ENCODE measurements at places on chromosomes 7 and 10.

- DNase-seq: no peak
Measured at GRCh38 chr10:7855205-7855604, 36.9 kb downstream of the TAF3 start.

DNA sequence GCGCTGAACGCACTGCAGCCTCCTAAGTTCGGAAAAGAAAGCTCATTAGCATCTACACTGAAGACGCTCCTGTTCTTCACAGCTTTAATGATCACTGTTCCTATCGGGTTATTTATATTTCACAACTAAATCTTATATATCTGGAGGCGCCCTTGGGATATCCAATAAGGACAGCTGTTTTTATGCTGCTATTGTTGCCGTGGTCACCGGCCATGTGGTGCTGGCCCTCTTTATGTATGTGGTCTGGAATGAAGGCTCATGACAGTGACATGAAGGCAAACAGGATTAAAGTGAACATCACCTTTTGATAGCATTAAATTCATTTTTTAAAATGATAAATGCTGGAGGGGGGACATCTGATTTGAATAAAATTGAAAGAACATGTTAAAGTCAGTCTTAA, 8.8 kb downstream of the BLVRA start:
- no peak for DNase-seq

DNA sequence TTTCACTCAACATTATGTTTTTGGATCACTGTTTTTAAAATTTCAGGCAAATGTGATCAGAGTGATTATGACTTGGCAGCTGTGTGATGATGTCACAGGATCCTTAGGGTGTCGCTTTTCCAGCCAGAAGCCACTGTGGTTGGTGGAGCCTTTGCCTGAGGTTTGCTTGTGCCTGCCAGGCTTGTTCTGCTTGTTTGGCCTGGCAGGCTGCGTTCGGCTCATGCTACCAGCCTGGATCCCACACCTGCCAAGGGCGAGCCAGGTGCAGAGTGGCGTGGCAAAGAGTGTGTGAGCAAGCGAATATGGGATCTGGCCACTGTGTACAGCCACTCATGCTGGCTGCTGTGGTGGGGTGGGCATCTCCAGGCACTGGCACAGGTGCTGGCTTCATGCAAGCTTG, 55.7 kb downstream of the ADK start:
- no peak for DNase-seq

- no peak for DNase-seq
Measured at GRCh38 chr7:108613147-108613948, 43.7 kb downstream of the DNAJB9 start.

- DNase-seq: no peak
Measured at GRCh38 chr10:48476279-48476982, 128.4 kb downstream of the ARHGAP22 start.

GRCh38 chr10:64648915-64649314, 1127.7 kb downstream of the REEP3 start:
- DNase-seq: no peak

- no peak for DNase-seq
Measured at GRCh38 chr10:97788552-97789442, 17.0 kb upstream of the SFRP5 start.

DNA sequence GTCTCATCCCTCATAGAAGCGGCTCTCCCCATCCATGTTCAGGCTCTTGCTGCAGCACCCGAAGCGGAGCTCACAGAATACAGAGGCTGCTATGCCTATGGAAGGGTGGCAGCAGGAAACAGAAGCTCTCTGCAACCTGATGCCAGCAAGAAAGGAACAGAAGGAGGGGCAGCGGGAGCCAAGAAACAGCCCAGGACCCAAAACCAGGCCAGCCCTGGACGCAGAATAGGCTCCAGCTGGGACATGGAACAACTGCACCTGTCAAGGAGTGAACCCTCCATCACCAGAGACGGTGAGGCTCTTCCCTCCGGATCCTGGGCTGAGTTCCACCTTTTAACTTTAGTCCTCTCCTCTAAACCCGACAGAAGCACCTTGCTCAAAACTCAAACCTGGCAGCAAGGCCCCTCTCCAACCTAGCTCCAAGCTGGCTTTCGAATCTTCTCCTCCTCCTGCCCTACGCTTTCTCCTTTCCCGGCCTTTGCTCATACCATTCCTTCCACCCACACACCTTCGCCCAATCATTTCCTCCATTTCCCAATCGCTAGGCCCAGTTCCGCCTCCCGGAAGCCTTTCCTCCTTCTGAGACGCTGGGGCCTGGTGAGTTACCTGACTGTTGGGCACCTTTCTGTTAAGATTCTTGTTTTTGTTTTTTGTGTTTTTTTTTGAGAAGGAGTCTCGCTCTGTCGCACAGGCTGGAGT, 122.8 kb upstream of the ZNF92 start:
- no peak for DNase-seq

DNA sequence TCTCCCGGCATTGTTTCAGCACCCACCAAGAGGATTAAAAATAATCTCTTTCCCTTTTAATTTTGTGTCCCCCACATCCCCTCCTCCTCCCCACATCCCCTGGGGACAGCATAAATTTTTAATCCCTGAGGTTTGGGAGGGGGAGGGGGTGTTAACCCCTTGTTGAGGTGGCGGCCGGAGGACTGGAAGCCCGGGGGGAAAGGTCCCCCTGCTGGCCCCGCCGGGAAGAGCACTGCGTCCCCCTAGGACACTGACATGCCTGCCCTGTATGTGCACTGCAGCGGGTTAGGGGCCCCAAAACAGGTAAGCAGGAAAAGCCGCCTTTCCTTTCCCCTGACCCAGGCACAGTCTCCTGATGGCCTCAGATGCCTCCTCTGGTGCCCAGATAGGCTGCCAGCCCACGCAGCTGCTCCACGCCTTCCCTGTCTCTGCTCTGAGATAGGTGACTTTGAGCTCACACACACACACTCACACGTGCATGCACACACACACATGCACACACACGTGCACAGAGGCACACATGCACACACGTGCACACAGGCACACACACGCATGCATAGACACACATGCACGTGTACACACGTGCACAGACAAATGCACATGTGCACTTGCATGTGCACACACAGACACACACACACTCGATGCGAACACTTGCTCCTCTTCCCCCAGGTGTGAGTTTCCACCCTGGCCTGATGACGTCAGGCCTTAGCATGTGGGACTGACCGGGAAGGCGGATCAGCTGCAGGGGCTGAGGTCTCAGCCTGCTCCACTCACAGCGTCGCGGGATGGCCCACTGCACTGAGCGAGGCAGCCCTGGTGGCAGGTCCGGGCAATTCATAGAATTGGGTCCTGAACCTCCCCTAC, 12.3 kb downstream of the CNPY1 start:
- DNase-seq: no peak

GRCh38 chr10:43905512-43906236, 257.0 kb upstream of the ZNF32 start:
- no peak for DNase-seq

DNA sequence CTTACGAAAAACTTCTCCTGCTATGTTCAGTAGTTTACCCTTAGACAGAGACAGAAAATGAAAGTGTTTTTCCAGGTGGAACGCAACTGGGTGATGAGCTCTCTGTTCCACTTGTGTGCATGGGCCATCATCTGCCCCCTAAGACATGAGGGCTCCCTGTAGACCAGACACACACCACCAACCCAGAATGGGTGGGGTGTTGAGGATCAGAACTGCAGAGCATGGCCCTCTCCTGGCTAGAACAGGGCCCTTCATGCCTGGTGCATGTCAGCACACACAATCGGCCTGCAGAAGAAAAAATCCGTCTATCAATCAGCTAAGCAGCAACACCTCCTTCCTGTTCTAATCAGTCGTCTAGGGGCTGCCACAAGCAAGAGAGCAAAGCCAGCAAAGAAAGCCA, 186.2 kb upstream of the INHBA start:
- DNase-seq: no peak

- DNase-seq: no peak
Measured at GRCh38 chr7:82442492-82443035, 1.0 kb downstream of the CACNA2D1 start.

- DNase-seq: no peak
Measured at GRCh38 chr7:114929570-114929969, 7.7 kb downstream of the MDFIC start.

DNA sequence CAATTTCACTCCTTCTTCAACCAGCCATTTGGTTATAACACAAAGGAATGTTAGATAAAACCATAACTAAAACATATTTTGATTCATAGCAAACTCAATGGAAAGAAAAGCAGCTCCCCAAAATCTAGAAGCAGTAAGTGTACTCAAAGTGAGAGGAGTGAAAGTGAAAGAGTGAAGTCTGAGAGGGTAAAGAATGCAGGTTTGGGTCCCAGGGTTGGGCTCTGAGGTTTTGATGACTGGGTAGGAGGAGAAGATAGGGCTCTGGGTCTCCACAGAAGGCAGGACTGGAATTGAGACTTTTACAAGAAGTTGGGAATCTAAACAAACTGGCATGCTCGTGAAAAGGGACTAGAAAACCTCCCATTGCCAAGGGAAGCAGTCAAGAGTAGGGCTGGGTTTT, 85.4 kb upstream of the RSU1 start:
- DNase-seq: no peak

DNA sequence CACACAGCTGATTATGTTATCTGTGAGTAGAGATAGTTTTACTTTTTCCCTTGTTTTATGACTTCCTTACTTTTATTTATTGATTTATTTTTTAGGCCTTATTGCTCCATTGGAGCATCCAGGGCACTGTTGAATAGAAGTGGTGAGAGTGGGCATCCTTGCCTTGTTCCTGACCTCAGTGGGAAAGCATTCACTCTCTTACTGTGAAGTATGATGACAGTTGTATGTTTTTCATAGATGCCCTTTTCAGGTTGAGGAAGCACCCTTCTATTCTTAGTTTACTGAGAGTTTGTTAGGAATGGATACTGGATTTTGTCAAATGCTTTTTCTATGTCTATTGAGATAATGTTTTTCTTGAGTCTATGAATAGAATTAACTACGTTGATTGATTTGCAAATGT, 88.6 kb downstream of the XRCC2 start:
- DNase-seq: no peak

GRCh38 chr7:124497176-124497575, 268.4 kb downstream of the GPR37 start:
- no peak for DNase-seq

DNA sequence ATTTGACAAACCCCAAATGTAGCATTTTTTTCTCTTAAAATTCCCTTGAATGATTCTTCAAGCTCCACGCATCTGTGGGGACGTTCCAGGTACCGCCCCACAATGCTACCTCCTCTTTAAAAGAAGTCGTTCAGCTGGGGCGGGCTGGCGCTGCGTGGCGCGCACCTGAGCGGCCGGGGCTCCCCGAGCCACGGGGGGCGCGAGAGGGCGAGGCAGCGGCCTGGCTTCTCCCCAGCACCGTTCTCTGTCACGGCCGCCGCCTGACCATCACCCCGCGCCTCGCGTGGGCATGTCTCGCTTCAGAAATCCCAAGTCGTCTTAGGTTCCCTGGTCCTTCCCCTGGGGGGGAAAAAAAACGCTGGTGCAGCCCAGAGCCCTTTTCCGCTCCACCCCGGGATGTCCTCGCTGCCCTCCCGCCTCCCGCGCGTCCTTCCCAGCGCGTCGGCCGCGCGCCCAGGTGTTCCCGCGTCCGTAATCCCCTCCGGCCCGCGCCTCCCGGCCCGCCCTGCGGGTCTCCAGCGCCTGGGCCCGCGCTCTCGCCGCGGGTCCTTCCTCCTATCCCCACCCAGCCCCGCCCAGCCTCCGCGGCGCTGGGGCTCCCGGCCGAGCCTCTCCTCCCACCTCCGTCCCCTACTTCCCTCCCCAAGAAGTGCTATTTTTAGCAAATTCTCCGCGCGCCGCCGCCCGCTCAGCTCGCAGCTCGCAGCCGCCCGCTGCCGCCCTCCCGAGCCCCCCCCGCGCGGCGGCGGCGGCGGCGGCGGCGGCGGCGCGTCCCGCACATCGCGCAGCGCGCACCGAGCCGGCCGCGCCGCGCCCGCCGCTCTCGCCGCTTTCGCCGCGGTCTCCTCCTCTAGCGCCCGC, 58.7 kb upstream of the PRPS1L1 start:
- DNase-seq: no peak

- no peak for DNase-seq
Measured at GRCh38 chr10:75108684-75109458, 2.6 kb upstream of the SAMD8 start.

DNA sequence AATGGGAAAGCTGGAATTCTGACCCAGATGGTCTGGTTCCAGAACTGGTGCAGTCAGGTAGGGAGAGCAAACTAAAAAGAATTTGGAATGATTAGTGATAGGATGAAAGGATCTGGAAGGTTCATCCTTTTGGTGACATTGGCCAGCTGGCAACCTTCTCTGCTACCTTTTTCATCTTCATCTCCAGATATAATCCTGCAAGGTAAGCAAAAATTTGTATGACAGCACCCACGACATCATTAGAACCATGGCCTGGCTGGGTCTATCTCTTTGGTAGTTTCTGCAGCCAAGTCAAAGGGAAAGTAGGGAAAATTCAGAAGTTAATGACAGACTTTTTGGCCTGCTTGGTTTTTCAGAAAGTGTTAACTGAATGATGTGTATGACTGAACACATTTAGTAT, 188.9 kb upstream of the MALRD1 start:
- no peak for DNase-seq

DNA sequence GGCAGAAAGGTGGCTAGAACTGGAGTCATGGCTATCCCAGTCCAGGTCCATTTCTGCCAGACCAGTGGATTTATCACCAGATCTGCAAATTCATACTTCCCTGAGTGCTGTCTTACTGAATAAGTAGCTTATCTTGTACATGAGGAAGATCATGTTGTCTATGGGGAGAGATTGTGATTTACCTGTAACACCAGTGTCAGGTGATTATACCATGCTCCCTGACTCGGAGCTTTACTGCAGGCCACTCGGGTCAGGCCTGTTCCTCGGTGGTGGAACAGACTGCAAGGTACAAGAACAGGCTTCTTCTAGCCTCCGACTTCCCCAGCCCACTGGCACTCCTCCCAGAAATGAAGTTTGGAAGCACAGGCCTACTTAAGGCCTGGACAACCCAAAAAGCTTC, 42.6 kb upstream of the DLG5 start:
- no peak for DNase-seq

GRCh38 chr7:15862016-15862780, 175.7 kb upstream of the MEOX2 start:
- no peak for DNase-seq

DNA sequence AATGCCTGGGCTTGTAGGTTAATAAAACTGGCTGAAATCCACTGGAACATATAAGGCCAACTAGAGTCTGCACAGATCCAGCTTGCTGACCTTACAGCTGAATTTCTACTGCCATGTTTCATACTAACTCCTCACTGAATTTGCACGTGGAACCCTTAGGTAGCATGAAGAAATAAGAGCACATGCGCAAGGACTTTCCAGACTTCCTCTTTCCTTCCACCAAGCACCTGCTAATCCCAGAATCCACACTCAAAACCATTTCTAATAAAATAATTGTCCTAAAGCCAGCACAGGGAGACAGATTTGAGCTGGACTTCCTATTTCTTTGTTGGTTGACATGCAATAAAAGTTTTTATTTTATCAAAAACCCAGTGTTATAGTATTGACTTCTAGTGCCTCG, 46.8 kb downstream of the NPVF start:
- no peak for DNase-seq

GRCh38 chr10:117184821-117185220, 12.5 kb upstream of the KCNK18 start:
- no peak for DNase-seq

- DNase-seq: no peak
Measured at GRCh38 chr7:47389171-47389922, 192.6 kb downstream of the TNS3 start.

GRCh38 chr7:27145914-27146412, 1.6 kb downstream of the HOXA6 start:
- no peak for DNase-seq

- DNase-seq: no peak
Measured at GRCh38 chr10:133219782-133220181, 10.2 kb upstream of the UTF1 start.

GRCh38 chr7:101891936-101892640, 74.7 kb downstream of the CUX1 start:
- DNase-seq: no peak
